B cell (primary cell): ENCODE measurements at places on chromosomes 11 and 22.

DNA sequence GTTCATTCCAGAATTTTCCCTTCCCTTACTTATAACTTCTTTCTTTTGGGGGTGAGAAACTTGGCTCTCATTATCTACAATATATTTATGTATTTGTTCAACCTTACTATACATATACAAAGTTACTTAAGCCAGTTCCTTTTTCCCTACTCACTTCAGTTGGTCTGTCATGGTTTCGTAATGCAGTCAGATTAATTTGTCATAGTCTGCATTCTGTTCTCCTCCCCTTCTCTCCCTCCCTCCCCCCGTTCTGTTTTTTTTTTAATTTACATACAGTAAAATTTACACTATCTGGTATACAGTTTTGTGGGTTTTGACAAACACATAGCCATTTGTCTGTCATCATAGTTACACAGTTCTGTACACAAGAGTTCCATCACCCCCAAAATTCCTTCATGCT lies 71.8 kb upstream of the ADORA2A start:
- no peak for DNase-seq

GRCh38 chr22:35611891-35612576 lies 5.1 kb downstream of the MB start:
- DNase-seq, result no peak

DNA sequence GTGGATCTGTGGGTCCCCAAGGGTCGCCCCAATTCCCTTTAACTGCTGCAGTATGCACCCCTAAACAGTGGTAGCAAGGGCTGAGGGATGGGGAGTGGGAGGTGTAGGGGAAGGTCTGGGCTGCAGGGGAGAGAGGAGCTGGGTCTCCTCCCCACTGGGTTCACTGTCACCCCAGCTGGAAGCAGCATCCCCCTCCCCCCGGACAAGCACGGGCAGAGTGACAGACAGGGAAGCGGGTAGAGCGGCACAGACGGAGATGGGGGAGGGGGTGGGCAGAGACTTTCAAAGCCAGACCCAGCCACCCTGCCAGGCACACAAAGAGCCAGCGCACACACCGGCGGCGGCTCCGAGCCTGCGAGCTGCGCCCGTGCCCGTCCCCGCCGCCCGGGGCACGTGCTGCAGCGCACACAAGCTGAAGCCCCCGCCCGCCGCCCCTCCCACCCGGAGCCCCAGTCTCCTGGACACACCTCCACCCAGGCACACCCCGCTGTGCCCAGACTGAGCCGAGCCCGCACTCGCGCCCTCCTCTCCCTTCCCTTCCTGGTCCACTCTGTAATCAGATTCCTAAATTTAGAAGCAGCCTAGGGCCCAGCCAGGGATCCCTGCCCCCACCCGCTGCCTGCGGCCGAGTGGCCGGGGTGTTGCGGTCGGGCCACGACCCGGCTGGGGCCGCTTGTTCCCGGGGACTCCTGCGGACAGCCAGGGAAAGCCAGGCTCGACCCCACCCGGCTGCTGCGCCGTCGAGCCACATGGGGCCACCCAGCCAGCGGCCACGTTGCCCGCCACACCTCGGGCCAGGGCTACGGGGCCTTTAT lies 935 bp upstream of the RCOR2 start:
- peak; percentile 65 for DNase-seq

DNA sequence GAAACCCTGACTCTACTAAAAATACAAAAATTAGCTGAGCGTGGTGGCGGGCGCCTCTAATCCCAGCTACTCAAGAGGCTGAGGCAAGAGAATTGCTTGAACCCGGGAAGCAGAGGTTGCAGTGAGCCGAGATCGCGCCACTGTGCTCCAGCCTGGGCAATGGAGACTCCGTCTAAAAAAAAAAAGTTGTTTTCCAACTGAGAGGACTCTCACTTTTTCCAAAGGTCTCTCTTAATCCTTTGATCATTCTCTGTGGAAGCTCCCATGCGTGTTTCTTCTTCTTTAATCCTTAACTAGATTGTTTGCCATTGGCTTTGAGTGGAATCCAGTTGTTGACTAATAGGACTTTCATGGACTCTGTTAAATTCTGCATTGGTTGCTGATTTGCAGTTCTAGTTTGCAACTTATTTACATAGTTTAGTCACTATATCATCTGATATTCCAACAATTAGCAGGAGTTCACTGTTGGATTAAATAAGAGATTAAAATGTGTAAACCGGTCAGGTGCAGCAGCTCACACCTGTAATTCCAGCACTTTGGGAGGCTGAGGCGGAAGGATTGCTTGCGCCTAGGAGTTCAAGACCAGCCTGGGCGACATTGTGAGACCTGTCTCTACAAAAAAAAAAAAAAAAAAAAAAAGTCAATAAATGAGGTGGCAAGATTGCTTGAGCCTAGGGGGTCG lies 79.7 kb downstream of the C22orf31 start:
- no peak for DNase-seq

GRCh38 chr22:42643634-42644421 lies 3.4 kb upstream of the ATP5MGL start:
- no peak for DNase-seq

DNA sequence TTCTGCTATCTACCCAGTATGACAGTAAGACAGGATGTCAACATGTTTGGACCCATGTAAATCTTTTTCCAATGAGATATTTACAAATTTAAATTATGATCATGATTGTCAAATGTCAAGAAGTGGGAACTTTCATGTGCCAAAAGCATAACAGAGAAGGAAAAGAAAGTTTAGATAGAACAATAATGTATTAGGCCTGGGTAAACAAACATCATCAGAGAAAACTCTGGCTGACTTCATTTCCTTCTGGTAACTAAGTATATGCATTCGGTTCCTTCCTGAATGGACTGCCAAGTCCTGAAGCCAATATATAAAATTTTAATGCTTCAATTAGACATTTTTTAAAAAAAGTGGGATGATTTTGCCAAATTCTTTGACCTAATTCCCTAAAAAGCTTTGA lies 16.5 kb downstream of the RNF141 start:
- no peak for DNase-seq

DNA sequence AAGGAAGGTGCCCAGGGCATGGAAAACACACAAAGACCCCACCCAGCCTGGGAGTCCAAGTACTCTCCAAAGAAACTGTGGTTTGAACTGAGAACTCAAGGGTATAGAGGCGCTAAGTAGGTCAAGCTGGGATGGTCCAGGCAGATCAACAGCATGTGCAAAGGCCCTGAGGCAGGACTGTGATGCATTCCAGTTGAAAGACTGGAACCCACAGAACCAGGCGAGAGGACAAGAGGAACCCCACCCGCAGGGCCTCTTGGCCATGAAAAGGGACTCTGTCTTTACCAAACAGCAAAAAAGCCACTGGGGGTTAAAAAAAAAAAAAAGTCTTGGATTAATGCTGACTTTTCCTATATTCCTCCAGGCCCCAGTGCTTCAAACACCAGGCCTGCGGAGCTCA lies 14.3 kb downstream of the CARD10 start:
- DNase-seq, result no peak

- no peak for DNase-seq
Observed at GRCh38 chr11:44960200-44960845, 9.6 kb upstream of the TP53I11 start.

GRCh38 chr22:20885017-20885556 lies 26.3 kb downstream of the SNAP29 start:
- DNase-seq, result no peak

- no peak for DNase-seq
Observed at GRCh38 chr11:78350091-78350645, 67.5 kb downstream of the GAB2 start.

DNA sequence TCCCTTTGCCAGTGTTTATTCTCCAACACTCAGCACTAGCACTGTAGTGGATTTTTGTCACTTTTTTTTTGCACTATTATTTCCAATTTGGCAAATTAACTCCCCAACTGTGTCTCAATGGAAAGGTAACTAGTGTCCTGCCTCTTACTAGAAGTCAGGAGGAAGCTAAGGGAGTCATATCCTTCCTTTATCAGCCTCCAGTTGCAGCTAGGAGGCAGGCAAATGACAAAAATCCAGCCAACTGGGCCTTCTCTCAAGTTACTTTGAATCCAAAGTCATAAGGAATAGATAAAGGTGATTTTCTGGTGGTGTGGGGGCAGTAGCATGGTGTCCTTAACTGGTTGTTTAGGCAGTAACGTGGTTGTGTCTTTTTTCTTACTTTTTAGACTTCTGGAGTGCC lies 15.6 kb upstream of the P4HA3 start:
- no peak for DNase-seq

DNA sequence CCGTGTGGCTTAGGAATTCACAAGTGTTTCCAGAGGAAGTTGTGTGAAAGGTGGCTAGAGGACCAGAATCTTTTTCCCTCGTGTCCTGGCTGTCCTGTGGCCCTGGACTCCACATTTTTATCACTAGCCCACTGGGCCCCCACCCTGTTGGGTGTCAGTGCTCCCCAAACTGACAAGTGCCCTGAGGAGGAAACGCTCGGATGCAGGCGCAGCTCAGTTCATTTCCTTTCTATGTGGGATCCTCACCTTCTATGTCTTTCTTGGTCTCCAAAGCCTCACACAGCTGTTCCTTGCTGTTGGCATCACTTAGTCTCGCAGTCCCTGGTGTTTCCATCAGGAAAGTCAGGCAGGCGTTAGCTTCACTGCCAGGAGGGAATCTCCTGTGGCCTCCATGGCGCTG lies 68.0 kb upstream of the KCNQ1OT1 start:
- DNase-seq, result no peak

GRCh38 chr22:50012211-50013181 lies at the start of gene IL17REL:
TSS of gene IL17REL (minus strand) at chr22:50012765. CDS start at chr22:50012646, 119 bp downstream.
- peak; percentile 35 for DNase-seq

DNA sequence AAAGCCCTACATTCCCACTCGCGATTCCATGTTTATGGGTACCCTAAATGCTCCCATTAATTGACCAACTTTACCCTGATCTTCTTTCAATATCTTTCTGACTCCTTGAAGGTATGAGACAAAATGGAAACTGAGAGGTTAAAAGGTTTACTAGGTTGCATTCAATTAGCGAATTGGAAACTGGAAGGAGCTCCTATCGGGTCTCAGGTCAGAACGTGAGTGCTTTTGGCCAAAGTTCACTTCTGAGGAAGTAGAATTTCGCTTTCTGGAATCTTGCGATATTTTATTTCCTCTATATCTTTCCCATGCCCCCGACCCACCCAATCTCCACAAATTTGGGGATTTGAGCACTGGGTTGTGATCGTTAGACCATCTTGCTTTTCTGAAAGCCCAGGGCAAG lies 2.6 kb downstream of the EHF start:
- DNase-seq, result no peak

- DNase-seq, result no peak
Observed at GRCh38 chr11:93213622-93214021, 15.8 kb upstream of the SLC36A4 start.

DNA sequence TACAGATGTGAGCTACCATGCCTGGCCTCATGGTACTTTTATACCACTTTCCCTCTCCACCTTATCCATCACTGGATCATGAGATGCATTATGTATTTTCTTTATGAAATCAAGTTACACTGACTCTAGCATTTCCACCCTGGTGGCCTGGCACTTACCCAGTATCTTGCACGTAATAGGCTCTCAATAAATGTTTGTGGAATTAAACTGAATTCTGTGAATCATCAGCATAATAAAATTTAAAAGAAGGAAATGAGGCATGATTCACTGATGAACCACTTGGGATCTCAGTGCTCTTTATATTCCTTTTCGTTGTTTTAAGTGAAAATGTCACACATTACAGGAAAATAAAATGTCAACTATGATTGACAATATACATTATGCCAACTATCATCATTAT lies 25.1 kb downstream of the ADM start:
- no peak for DNase-seq

- DNase-seq, result no peak
Observed at GRCh38 chr22:25000686-25001085, 48.2 kb downstream of the KIAA1671 start.

DNA sequence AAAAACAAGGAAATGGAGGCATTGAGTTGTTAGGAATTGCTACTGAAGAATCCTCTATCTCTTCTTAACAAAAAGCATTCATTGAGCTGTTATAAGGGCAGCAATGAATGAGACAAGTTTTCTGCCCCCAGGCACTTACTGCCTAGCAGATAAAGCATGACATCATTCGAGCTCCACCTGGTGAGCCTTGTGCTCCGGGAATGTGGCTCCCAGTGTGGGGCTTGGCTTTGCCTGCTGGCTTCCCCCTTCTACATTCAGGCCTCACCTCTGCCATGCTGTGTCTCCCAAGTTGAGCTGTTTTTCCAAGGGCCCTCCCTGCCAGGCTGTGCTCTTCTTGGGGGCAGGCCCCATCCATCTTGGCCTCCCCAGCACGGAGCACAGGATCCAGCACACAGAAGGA lies 56.9 kb upstream of the EIF3D start:
- no peak for DNase-seq

DNA sequence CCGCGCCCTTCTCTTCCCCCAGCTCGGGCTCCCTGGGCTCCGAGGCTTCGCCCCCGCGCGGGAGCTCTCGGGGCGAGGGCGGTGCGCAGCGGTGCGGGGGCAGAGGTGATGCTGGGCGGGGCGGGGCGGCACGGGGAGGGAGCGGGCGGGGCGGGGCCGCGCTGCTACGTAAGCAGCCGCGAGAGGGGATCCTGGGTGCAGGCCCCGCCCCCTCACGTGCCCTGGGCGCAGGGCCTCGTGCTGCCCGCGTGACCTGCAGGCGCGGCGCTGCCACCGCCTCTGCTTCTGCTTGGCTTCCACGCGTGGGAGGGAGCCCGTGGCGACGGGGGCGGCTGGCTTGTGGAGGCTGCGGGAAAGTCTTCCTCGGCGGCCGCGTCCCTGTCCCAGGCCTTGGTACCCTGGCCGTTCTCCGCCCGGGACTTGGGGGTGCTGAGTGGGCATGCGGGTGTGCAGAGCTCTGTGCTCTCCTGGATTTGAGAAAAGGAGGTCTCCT lies 132.6 kb upstream of the HSD17B12 start:
- DNase-seq, result no peak

DNA sequence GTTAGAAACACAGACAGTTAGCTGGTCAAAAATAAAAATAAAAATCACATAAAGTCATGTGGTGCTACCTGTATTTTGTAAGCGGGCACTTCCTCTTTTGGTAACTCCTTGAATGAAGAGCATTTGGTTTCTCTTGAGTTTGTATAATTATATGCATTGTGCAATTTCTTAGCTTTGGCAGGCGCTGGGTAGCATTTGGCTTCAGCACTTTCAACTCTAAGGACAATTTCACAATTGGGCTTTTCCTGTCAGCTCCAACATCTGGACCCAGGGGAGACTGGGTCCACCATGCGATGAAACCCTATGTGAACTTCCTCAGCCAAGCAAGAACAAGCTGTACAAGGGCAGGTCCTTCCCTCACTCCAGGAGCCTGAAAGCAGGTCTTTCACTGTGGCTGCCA lies 169.1 kb downstream of the RRAS2 start:
- DNase-seq, result peak; percentile 4

DNA sequence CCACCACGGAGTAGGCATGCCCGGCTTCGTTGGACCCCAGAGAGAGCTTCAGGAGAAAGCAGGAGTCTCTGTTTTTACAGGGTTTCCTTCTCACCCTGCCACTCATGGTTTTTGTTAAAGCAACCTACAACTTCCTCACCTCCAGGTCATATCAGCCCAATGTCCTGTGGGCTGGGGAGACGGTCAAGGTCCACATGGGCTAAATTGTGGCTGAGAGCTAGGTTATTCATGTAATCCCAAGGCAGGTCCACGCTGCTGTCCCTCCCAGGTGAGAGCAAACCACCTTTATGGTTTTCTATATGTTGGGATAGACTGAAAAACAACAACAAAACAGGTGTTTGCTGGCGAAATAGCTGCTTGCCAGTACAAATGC lies 19.5 kb downstream of the TSPAN32 start:
- DNase-seq, result no peak
